ENCODE measurements at places on chromosomes 2 and 18. TPM values are rescaled to one million over a fixed set of nuclear protein-coding genes. Genes with fewer than 3 reads are reported as not detected.
A peak's percentile ranks its signal among the peaks of the same experiment; 100 is the strongest.

DNA sequence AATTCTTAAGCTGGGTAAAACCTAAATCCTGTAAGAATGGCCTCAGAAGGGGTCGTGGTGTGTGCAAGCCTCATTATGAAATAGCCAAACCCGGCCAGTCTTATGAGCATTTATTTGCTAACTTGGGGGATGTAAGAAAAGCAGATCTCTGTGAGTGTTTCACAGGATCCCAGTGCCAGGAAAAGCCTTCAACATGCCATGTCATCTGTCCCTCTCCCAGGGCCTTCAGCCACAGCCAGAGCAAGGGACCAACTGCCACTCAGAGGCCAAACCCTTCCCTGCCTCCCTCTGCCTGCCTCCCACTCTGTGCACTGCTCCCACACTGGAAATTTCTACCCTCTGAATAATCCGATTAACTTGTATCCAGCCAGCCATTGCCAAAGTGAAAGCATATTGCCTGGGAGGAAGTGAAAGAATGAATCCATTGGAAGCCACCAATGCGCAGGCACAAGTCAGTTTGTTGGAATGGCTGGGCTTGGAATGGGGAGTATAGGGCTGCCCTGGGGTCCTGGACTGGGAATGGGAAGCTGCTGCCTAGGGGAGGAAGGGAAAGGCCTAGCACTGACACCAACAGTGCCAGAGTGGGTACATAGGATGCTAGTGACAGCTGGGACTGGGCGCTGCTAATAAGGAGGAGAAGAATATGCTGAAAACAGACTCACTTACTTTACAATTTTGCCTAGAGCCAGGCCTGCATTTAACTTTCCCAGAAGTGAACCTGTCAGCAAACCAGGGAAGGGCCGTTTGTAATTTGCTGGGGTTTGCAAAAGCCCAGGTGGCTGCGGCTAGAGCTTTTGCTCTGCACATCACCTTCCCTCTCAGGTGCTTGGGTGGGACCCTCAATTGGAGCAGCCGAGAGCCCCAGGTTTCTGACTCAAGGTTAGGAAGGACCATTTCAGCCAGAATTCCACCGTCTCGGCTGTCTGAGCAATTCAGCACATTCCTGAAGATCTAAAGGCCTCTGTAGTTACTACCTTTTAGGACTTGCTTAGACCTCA lies 146.6 kb upstream of the NCK2 start:
- no peak for DNase-seq

- DNase-seq: peak; percentile 93
Observed at GRCh38 chr2:2743164-2743571, 412.1 kb upstream of the MYT1L start.

GRCh38 chr2:196200557-196200956 lies 29.2 kb upstream of the STK17B start:
- DNase-seq: no peak

GRCh38 chr2:10204326-10205161 lies 82.0 kb downstream of the RRM2 start:
- DNase-seq: no peak

GRCh38 chr2:43044093-43044681 lies 182.2 kb downstream of the ZFP36L2 start:
- DNase-seq: no peak

Gene CSRNP3
- 0.26 TPM for total RNA-seq

Gene C2orf72
- under 0.01 TPM for total RNA-seq

Gene TTC21B
- total RNA-seq: 6.9 TPM

Gene NCK2
- 99.3 TPM for total RNA-seq

Gene EMILIN1
- total RNA-seq: under 0.01 TPM

Gene VAMP8
- total RNA-seq: 41.3 TPM

All from bronchial epithelial cell (primary cell).